Spleen (tissue), 13 donors: ENCODE measurements at places on chromosomes 11 and 22. TPM values are rescaled to one million over a fixed set of nuclear protein-coding genes. Genes with fewer than 3 reads are reported as not detected.

The ST14 gene
- 10.7 TPM for polyA plus RNA-seq

The TMEM258 gene
- polyA plus RNA-seq: 185 TPM

The CNIH2 gene
- 0.26 TPM for polyA plus RNA-seq

The EIF3D gene
- 212 TPM for polyA plus RNA-seq
